ENCODE measurements at places on chromosomes 12 and 14.
A peak's percentile ranks its signal among the peaks of the same experiment; 100 is the strongest.

GRCh38 chr12:65631621-65632111 lies 192.6 kb upstream of the HMGA2 start:
- no peak for DNase-seq

- no peak for DNase-seq
These were observed 4.9 kb downstream of the HRK start for GRCh38 chr12:116876151-116876869.

DNA sequence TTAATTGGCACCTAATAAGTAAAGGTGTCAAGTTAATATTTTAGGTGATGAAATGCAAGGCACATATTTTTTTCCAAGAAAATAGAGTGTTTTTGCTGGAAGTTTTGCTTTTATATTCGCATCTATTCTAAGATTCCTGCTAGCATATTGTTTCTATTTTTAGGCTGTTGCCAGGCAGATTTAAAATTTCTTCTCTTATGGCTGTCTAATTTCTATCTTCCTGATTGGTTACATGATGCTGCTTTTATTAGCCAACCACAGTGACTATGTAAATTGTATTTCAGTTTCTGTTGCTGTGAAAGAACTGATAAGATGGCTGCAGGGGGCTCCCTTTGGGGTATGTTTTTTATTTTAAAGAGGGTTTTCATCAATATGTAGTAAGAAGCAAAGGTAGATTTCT lies 42.7 kb downstream of the ATF7IP start:
- DNase-seq: no peak

GRCh38 chr14:56524971-56525677 lies 54.5 kb upstream of the TMEM260 start:
- no peak for DNase-seq

DNA sequence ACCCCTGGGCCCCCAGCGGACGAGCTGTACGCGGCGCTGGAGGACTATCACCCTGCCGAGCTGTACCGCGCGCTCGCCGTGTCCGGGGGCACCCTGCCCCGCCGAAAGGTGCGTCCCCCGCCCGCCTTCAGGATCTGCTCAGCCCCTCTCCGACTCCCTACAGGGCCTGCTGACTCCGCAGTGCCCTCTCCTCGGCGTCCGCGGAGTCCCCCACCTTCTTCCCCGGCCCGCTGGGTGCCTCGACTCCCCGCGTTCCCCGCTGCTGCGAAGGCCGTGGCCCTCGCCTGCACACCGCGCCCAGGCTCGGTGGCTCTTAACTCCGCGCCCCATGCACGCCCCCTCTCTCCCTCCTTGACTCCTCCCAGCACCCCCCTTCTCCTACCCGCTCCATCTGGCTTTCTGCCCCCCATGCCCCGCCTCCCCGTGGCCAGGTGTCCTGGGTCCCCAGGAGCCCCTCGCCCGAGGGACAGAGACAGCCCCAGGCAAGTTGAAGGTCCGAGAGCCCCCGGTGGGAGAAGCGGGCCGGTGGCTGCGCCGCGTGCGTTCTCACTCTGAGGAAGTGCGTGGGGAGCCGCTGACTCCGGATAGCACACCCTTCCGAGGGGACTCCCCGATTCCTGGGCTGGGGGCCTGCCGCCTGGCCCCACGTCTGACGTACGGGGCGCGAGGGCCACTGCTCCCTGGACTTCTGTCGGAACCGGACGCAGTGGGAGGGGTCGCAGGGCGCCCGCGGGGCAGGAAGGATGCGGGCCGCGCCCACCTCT lies 594 bp downstream of the TAMALIN start:
- DNase-seq: peak; percentile 16

GRCh38 chr14:76726551-76726970 lies 34.7 kb upstream of the VASH1 start:
- DNase-seq: no peak

- DNase-seq: no peak
These were observed 7.9 kb upstream of the CRIP2 start for GRCh38 chr14:105466531-105467248.

DNA sequence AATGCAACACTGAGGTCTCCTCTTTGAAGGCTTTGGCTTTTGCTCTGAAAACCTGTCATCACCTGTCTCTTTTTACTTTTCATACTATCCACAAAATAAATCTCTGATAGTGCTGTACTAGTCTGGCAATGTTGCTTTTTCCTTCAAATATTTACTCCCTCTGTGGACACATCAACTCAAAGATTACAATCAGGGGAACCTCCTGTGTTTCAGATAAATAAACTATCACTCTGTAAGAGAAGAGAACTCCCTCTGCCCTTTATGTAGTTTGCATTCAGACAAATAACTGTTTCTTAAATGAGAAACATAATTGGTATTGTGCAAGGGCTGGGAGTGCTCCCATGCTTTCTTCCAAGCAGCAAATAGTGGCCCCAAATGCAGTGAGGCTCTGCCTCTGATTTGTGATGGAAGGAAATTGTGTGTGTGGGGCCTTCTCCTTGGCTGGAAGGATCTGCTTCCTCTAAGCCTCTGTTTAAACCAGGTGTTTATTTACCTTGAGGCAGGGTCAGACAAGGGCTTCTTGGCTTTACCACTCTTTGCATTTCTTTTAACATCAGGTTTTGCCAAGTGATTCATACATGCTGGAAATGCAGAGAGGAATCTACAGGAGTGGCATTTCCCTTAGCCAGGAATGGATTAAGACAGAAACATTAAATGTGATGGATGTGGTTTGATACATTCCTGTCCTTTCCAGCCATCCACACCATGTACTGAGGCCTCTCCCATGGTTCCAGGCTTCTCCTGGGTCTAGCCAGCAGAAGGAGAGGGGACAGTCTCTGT lies 69.0 kb downstream of the AKAP6 start:
- no peak for DNase-seq

- DNase-seq: no peak
These were observed 904 bp upstream of the PAPOLA start for GRCh38 chr14:96501217-96501739.

GRCh38 chr14:74048281-74048680 lies 29.1 kb downstream of the BBOF1 start:
- DNase-seq: no peak

GRCh38 chr12:122152754-122153153 lies 21.3 kb downstream of the IL31 start:
- no peak for DNase-seq

DNA sequence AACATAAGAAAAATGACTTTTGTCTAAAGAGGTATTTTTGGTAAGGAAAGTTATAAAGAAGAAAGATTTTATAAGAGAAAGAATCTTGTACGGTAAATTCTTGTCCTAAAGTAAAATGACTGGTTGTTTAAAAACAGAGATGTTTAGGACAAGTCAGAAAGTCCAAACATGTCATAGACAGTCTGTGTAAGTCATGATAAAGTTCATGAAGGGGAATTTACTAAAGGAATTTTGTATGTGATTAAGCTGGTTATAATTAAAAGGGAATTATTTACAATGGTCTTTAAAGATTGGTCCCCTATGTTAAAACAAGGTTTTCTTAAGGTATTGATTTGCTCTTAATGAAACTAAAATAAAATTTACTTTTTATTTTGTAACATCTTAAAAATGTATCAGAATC lies 269.4 kb upstream of the CCDC196 start:
- no peak for DNase-seq

DNA sequence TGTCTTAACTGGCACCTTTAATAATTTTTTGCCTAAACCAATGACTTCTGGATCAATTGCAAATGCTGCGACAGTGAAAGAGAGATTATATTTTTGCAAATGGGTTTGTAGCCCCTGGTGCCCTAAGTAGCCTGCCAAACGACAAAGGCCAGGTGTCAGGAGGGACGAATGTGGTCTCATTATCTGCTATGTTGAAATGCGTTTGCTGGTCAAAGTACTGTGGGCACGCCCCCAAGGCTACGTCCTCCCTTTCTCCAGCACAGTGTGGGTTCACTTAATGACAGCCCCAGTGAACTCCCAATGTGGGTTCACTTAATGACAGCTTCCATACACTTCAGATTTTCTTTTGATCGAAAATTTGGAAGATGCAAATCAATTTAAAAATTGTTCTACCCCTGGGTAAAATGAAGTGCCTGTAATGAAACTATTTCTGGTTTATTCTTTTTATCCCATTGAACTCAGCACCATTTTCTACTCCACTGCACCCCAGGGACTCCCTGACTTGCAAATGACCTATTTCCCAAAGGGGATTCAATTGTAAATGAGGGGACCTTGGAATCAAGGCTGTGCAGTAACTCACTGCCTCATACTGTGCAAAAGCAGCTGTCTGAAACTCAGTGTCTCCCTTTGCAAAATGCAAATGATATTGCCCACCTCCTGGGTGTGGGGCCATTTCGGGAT lies 1.4 kb downstream of the SERPINA11 start:
- DNase-seq: no peak

DNA sequence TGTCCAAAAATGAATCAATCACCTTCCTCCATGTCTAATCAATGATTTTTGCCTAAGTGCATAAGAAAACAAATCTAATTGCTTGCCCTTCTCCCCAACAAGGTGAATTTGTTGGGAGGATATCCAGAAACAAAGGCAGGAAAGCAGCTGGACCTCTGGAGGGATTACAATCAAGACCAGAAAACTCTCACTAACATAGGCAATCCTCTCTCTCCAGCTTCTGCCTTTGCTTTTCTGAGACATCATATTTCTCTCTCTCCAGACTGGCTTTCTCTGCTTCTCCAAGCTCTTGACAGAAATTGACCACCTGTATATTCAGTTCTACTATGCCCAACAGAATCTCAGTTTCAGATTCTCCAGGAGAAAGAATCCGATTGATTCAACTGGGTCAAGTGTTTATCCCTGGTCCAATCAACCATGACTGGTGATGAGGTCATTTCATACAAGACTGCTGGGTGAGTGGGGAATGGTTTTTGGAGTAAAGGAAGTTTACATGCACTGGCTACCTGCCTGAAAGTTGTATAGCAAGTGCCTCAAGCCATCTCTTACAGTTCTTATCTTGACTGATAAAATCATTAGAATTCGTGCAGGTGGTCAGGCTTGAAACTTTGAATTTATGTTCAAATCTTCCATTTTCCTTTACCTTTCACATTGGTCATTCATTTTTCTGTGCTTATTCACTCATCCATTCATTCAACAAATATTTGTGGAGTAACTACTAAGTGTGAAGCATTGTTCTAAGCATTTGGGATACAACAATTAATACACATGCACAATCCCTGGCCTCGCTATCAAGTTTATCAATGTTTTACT lies 22.2 kb upstream of the CFAP54 start:
- no peak for DNase-seq

- DNase-seq: no peak
These were observed 10.7 kb downstream of the SLC25A47 start for GRCh38 chr14:100333827-100334226.

DNA sequence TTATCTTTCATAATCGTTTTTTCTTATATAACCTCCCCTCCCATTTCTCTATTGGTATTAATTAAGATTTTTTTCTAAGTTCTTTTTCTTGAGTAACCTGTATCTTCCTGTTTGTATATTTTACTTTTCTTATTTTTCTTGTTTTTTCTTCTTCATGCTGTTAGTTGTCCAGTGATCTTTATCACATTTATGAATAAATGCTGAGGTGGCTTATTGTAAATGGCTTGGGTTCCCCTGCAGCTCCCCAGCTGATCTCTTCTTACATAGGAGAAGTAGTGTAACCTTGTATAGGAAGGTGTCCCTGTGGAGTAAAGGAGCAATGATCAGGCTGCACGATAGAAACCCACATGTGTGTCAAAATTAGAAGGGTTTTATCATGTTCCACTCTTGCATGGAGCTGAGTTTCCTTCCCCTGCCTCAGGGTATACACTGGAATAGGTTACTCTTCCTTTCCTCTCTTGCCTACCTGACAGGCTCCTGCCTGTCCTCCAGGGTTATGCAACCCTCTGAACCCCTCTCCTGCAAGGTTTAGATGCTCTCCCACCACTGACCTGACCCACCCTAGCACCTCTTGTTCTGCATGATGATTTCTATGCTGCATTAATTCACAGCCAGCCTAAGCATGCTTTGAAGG lies 334.8 kb upstream of the RGS6 start:
- no peak for DNase-seq

- DNase-seq: no peak
These were observed 240.3 kb downstream of the ZFP36L1 start for GRCh38 chr14:68552602-68553001.

- no peak for DNase-seq
These were observed 306.1 kb upstream of the RTL1 start for GRCh38 chr14:101209594-101209993.

DNA sequence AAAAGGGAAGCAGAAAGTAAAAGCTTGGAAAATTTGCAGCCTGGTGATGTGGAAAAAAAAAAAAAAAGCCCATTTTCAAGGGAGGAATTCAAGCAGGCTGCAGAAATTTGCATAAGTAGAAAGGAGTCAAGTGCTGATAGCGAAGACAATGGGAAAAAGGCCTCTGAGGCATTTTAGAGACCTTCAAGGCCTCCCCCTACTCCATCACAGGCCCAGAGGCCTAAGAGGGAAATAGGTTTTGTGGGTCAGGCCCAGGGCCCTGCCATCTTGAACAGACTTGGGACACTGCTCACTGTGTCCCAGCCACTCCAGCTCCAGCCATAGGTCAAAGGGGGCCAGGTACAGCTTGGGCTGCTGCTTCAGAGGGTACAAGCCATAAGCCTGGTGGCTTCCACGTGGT lies 13.8 kb upstream of the PRKD1 start:
- no peak for DNase-seq

- no peak for DNase-seq
These were observed 12.6 kb downstream of the C12orf43 start for GRCh38 chr12:121003650-121004049.

GRCh38 chr12:11164384-11164783 lies 6.6 kb upstream of the SMIM10L1 start:
- no peak for DNase-seq

GRCh38 chr12:132018193-132018916 lies 68.6 kb downstream of the EP400 start:
- DNase-seq: no peak

All from stimulated activated CD8-positive, alpha-beta memory T cell treated with anti-CD3 and anti-CD28 coated beads, Interleukin-15, amount 100 ng/mL, for 48 hours (primary cell).